ENCODE measurements at places on chromosomes 3 and 15.

DNA sequence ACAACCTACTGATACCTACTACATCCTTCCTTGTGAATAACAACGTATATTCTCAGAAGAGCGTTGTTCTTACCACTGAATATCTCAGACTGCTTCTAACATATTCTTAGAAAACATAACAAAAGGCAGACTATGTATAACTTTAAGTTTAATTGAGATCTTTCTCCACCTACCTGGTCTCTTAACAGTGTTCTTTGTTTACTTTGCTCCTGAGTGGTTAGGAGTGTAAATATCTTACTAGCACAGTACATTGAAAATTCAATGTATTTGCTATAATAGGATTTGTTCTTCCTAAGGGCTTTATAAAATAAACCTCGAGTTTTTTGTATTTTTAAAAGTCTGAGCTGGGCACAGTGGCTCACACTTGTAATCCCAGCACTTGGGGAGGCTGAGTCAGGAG is 7.9 kb upstream of the BLM start:
- no peak for DNase-seq

DNA sequence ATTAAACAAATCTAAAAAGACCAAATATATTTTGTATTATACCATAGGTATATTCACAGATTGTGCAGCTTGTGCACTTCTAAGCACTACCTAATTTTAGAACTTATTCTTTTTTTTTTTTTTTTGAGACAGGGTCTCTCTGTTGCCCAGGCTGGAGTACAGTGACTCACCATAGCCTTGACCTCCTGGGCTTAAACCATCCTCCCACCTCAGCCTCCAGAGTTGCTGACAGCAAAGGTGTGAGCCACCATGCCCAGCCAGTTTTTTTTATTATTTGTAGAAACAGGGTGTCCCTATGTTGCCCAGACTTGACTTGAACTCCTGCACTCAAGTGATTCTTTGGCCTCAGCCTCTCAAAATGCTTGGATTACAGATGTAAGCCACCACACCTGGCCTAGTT is 11.9 kb upstream of the TKT start:
- no peak for DNase-seq

DNA sequence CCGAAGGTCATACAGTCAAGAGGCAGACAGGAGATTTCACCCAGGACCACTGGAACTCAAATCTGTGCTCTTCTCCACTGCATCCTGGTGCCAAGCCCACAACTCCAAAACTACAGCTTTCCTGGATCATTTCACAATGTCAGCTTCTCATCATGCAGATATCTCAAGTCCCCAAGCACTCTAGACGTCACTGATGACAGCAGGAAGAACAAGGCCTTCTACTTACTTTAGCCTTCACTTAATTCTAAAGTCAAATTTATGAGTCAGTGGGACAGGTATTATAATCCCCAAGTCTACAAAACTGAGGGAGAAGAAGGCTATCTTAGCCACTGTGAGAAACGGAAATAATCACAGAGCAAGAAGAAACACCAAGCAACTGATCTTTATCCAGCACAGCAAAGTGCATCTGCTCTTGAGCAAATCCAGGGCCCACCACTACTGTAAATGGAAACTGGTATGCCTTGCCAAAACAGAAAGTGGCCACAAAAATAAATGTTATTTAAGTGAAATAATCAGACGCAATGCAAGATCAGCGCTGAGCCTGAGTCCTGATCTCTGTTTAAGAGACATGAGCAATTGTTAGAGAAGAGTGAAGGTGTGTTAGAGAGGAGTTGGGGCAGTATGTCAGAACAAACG is 928 bp downstream of the RAD18 start:
- DNase-seq, result no peak

GRCh38 chr3:2274526-2274925 is 175.9 kb downstream of the CNTN4 start:
- no peak for DNase-seq

DNA sequence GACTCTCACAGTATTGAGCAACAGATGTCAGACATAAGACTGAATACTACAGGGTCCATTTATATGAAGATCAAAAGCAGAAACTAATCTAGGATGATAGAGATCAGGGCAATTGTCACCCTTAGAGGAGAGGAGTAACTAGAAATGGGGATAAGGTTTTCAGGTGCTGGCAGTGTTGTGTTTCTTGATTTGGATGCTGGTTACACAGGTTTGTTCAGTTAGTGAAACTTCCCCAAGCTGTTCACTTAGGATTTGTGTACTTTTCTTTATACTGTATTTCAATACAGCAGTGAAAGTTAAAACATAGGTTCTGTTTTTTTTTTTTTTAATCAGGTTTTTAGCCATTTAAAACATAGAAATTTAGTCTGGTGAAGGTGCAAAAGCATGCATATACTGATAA is 39.1 kb upstream of the CMTM7 start:
- no peak for DNase-seq

GRCh38 chr3:186979852-186980251 is 49.5 kb downstream of the ST6GAL1 start:
- DNase-seq, result no peak

DNA sequence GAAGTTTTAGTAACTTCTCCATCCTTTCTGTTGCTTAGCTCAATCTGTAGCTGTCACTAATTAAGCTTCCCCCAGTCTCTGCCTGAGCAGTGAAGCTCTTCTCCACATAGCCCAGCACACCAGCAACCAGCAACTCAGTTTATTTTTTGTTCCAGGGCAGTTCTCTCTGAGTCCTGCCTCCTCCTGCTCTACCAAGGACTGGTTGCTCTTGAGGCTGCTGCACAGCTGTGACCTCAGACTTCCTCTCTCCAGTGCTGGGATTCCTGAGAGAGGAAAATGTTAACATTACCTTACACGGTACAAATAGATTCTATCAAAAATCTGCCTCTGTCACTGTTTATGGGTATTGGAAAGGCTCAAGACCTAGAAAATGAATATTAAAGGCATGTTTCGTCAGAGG is 294.7 kb downstream of the OXSM start:
- DNase-seq, result no peak

DNA sequence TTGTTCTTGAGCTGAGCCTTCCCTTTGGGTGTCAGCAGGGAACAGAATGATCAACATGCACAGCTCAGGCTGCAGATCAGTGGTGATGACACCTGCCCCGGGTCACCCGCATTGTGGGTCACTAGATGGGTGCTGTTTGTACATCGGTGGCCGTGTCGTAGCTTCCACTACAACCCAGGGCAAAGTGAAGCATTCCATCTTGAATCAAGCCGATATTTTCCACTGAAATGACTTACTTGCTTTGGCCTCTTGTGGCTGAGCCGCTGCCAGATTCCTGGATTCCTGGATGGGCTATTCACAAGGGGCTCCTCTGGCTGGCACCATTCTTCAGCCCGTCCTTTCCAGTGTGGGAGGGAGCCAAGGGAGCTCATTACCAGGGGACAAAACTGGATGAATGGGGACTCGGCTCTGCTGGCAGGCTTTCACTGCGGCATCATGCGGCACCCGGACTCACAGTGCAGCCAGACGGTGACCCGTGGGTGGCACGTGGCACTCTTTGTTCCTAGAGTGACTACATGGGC is 65.6 kb downstream of the SLCO3A1 start:
- no peak for DNase-seq

- no peak for DNase-seq
Measured at GRCh38 chr3:13353506-13353905, 66.6 kb downstream of the NUP210 start.

GRCh38 chr3:45608296-45608695 is 13.7 kb downstream of the LIMD1 start:
- no peak for DNase-seq

DNA sequence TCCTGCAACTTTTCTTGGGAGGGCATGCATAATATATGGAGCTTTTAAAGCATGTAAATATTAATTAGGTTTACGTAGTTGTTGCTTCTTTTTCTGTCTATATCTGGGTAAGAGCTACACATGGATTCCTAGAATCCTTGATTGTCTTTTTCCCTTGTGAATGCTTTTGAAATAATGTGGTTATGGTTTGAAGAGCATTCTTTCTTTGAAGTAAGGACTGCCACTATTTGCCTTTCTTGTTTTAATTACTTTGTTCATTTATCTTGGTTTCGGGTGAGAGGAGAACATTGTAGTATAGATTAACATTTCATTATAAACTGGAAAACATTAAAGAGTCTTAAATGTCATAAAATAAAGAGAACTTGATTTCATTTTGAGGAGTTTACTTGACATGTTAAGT is 674.0 kb downstream of the ZBBX start:
- DNase-seq, result no peak

- no peak for DNase-seq
Measured at GRCh38 chr3:111325160-111325718, 216.8 kb upstream of the CD96 start.

GRCh38 chr3:60752809-60753208 is 498.4 kb downstream of the FHIT start:
- DNase-seq, result no peak

DNA sequence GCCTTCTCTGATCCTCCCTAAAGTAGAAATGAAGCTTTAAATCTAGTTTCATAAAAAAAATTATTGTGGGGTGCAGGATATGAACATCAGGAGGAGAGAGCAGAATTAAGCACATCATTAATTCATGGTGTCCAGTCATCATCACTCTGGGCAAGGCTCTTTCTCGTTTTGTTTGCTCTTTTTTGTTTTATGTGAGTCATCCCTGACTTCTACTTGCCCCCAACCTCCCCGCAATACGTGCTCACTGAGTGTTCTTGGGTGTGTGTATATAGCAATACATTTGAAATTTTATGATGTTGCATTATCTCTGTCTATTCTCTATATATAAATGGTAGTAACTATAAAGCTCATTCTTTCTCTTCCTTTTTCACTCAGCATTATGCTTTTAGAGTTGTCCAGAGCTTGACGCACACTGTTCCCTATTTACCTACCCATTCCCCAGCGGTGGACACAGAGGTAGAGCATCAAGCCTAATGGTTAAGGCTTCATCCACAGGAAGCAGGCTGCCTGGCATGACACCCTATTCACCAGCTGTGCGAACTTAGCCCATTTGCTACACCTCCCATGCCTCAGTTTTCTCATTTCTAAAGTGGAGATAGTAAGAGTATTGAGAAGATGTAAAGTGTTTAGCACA is 72.3 kb downstream of the CD200R1L start:
- DNase-seq, result no peak

DNA sequence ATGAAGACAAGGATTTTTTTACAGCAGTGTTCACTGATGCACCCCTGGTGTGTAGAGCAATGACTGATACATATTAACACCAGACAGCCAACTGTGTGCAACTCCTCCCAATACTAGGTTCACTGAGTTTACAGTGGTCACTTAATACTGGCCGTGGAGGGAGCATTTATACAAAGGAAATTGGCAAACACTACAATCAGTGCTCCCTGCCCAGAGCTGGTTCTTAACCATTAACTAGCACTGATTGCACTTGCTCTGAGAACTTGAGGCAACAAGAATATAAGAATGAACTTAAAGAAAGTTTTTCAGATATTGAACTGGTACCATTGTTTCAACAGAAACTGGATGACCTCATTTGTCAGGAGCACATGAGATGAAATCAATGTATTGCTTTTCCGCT is 110.6 kb downstream of the MAGI1 start:
- DNase-seq, result no peak

DNA sequence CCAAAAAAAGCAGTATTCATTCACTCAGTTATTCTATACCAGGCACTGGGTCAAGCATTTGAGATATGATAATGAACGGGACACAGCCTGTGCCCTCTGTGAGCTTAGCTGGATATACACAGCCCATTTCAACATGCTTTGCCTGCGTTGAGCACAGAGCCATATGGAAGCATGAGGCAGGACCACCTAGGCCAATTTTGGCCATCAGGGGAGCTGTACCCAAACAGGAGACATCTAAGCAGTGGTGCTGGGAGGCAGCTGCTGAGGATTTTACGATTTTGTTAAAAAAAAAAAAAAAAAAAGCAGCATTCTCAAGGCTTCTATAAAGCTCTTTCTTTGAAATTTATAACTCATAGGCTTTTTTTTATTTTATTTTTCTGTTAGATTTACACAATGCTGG is 87.2 kb upstream of the SLC2A2 start:
- no peak for DNase-seq

- no peak for DNase-seq
Measured at GRCh38 chr15:40940296-40940801, 11.2 kb downstream of the DLL4 start.

- DNase-seq, result no peak
Measured at GRCh38 chr15:68691705-68692104, 112.9 kb downstream of the CORO2B start.

GRCh38 chr3:124516333-124516732 is 213.9 kb upstream of the UMPS start:
- no peak for DNase-seq

GRCh38 chr15:71344316-71344715 is 229.0 kb downstream of the THSD4 start:
- no peak for DNase-seq

GRCh38 chr3:111733856-111734255 is 125.2 kb upstream of the PHLDB2 start:
- no peak for DNase-seq

DNA sequence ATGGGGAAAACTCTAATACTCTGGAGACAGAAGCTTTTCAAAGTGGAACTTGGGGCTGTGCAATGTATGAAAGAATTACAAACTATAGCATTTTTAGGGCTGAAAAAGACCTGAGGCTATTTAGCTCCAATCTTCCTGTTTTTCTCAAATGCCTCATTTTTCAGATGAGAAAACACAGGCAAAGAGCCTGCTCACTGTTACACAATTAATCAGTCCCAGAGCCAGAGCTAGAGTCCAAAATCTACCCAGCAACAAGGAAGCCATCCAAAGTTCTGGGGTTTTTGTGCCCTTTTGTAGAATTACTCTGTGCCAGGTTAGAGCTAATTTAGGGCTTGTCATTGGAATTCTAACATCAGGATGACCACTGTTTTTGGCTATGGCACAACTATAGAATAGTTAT is 45.5 kb downstream of the GPR149 start:
- no peak for DNase-seq

GRCh38 chr3:98890965-98891910 is 10.3 kb downstream of the DCBLD2 start:
- no peak for DNase-seq

- DNase-seq, result peak; percentile 44
Measured at GRCh38 chr3:15055019-15055557, 10.0 kb downstream of the MRPS25 start.

DNA sequence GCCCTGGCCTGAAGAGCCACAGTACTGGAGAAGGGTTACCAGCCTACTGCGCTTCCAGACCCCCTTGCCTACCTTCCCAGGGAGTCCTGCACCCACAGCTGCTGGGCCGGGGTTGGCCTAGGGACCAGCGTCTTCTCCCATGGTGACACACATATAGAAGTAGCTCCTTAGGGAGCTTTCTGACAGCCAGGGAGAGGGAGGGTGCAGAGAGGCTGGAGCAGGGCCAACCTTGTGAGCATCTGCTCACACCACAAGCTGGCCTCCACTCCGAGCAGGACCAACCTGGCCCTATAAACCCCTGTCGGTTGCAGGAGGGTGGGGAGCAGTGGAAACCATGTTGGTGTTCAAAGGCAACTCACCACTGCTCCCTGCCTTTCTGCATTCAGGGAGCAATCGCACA is 35.2 kb downstream of the SRPRB start:
- DNase-seq, result no peak

DNA sequence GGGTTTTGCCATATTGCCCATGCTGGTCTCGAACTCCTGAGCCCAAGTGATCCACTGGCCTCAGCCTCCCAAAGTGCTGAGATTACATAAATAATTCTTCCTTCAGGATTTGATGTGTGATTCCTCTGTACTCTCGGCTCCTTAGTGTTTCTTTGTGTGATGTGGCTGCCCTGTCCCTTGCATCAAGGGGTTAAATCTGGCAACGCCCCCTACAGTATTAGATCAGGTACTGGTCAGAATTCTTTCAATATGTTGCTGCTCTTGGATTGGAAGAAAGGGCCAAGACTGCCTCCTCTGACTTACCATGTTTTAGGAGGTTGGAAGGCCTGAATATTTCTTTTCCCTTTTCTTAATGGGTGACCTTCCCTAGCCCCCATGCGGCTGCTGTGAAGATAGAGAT is 390.6 kb upstream of the WNT5A start:
- DNase-seq, result no peak
